ENCODE measurements at places on chromosomes 11 and 22. TPM values are rescaled to one million over a fixed set of nuclear protein-coding genes. Genes with fewer than 3 reads are reported as not detected.

- H3K36me3 ChIP-seq = no peaks in the 10 kb centered on the region
- no peak overlapping the region for H3K27ac ChIP-seq
- DNase-seq = no peak
Observed at GRCh38 chr22:32574958-32575910, 100.6 kb downstream of the FBXO7 start.

GRCh38 chr22:41305646-41306045 is 4.3 kb downstream of the ZC3H7B start:
- H3K27me3 ChIP-seq = no peaks in the 10 kb centered on the region
- no peaks in the 10 kb centered on the region for H3K36me3 ChIP-seq
- DNase-seq = no peak
- H3K27ac ChIP-seq = peak overlapping the region; percentile 6

Gene TSSK2
- not detected for total RNA-seq

- H3K4me1 ChIP-seq = no peaks in the 10 kb centered on the region
- H3K36me3 ChIP-seq = no peaks in the 10 kb centered on the region
- H3K27me3 ChIP-seq = no peaks in the 10 kb centered on the region
- no peak overlapping the region for H3K4me3 ChIP-seq
Observed at GRCh38 chr22:31062566-31063230, 18.4 kb upstream of the SMTN start.

DNA sequence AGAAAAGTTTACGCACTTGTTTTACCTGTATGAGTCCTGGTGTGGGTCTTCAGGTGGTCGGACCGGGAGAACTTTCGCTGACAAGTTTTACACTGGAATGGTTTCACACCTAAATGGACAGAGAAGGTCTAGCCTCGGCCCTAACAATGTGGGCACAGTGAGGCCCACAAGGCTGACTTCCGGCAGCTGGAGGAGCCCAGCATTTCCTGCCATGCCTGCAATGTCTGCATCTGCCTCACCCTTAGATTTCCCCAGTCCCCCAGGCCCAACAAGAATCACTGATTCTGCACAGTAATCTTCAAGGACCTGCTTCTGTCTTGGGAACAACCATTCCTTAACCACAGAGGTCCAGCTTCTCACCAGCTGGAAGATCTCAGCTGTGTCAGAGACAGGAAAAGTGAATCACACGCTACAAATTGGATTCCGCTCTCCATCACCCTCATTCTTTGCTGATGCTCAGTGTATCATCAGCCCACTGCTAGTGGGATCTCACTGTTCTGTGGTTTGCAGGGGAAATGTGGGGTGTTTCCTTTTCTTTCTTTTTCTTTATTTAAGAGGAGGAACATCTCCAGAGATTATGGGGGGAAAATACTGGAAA is 43.3 kb downstream of the WT1 start:
- no peak overlapping the region for H3K4me3 ChIP-seq
- no peaks in the 10 kb centered on the region for H3K36me3 ChIP-seq
- DNase-seq = no peak

DNA sequence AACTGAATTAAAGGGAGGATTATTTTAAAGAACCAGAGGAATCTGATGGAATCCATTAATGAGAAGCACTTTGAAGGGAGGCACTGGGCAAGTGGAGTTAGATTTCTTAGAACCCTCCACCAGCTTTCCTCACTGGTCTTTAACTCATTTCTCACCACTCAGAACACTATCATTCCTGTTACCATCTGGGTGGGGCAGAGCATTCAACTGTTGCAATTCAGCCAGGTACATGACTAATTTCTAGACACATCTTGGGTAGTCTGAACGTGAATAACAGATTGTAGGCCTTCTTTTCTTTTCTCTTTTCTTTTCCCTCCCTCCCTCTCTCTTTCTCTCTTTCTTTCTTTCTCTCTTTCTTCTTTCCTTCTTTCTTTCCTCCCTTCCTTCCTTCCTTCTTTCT is 15.5 kb upstream of the MMP1 start:
- no peak for DNase-seq
- no peaks in the 10 kb centered on the region for H3K27me3 ChIP-seq
- no peak overlapping the region for H3K27ac ChIP-seq
- H3K4me3 ChIP-seq = no peak overlapping the region
- no peaks in the 10 kb centered on the region for H3K36me3 ChIP-seq

DNA sequence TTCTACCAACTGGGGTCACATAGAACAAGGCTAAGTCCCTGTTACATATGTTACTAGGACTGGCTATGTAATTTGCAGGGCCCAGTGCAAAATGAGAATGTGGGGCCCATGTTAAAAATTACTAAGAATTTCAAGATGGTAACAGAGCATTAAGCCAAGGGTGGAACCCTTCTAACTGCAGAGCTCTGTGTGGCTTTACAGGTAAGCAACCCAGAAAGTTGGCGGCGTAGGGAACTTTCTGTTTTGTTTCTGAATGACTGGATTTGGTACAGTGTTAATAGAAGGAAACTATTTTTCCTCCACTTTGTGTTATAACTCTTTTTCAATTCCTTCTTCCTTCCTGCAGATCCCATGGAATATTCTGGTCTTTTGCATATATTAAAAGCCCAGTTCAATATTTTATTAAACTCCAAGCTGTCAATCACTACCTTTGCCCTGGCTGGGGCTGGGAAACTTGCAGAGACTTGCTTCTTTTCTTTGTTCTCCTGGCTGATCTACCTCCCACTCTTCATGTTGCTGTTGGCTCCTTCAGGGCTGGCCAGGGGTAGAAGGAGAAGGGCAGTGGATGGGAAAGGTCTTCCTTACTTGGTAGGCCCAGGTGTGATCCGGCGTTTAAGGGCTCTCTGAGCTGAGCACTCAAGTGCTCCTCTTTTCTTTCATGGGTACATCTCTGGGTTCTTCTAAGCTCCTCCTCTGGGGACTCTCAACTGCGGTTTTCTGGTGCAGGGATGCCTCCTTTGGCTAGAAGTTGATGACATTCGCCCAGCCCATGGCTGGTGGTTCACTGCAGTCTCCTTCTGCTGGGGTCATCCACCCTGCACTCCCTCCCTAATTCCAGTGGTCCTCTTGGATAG is 67.7 kb downstream of the SNX19 start:
- no peak overlapping the region for H3K27ac ChIP-seq
- no peaks in the 10 kb centered on the region for H3K36me3 ChIP-seq
- H3K4me1 ChIP-seq = no peaks in the 10 kb centered on the region
- no peak for DNase-seq
- no peaks in the 10 kb centered on the region for H3K27me3 ChIP-seq

DNA sequence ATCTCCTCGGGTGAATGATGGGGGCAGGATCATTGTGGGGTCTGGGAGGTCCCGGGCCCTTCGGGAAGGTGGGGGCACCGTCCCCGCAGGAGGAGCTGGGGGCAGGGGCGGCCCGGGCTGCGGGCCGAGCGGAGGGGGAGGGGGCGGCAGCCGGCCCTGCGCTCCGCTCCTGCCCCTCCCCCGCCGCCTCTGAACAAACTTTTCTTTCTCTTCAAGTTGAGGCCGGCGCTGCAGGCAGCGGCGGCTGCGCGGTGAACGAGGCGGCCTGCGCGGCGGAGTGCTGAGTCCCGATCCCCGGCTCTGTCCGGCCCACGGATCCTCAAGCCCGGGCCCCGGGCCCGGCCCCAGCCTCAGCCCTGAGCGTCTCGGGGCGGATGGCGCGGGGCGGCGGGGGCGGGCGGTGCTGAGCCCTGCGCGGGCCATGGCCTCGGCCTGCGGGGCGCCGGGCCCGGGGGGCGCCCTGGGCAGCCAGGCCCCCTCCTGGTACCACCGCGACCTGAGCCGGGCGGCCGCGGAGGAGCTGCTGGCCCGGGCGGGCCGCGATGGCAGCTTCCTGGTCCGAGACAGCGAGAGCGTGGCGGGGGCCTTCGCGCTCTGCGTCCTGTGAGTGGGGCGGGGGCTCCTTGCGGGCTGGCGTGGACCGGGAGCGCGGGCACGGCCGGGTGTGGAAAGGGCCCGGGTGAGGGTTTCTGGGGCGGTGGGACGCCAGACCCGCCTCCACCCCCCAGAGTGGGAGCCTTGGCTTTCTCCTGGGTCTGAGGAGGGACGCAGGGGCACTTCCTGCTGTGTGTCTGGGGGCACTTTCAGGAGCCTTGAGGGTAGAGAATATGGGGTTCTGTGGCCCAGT is at the start of gene INPPL1:
Gene INPPL1 (plus strand): TSS at position 204 of the 847 bp plus-strand sequence. CDS start 218 bp downstream, at position 422.
- no peaks in the 10 kb centered on the region for H3K4me1 ChIP-seq
- peak within 1 kb of the TSS; percentile 76 for H3K4me3 ChIP-seq
- no peaks in the 10 kb centered on the region for H3K27me3 ChIP-seq
- H3K36me3 ChIP-seq = peaks cover 1% of the 10 kb centered on the region
- H3K27ac ChIP-seq = peak within 1 kb of the TSS; percentile 97

DNA sequence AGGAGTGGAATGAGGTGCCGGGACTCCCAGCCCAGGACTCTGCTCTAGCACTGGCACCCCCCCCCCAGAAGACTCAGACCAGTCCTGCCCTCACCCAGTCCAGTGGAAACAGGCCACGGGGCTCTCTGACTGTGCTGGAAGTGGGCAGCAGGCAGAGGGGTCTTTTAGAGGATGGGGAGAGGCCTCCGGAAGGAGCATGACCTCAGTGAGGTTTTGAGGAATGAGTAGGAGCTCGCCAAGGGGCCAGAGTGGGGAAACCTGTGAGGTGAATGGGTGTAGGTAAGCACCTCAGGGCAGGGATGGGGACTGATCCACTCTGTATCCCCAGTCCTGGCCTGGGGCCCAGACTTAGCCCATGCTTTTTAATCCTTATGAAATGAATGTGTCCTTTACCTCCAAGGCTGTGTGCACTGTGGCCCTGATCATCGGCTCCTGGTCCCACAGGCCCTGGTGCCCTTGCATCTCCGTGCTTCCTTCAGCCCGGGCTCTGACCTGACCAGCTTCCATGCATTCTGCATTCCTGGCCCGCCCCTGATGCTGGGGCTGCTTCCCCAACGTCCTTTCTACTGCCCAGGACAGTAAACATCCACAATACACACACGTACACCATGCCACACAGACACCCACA is 24.4 kb upstream of the RFPL3 start:
- no peak overlapping the region for H3K4me3 ChIP-seq
- H3K36me3 ChIP-seq = no peaks in the 10 kb centered on the region
- no peaks in the 10 kb centered on the region for H3K27me3 ChIP-seq
- H3K27ac ChIP-seq = no peak overlapping the region
- no peak for DNase-seq

Gene DCDC1
- 1.1 TPM for total RNA-seq

GRCh38 chr22:49567899-49568750 is 259.5 kb downstream of the BRD1 start:
- no peaks in the 10 kb centered on the region for H3K27me3 ChIP-seq
- DNase-seq = no peak
- no peak overlapping the region for H3K27ac ChIP-seq
- H3K4me1 ChIP-seq = no peaks in the 10 kb centered on the region
- no peaks in the 10 kb centered on the region for H3K36me3 ChIP-seq

GRCh38 chr22:31055117-31055634 is 25.9 kb upstream of the SMTN start:
- H3K4me1 ChIP-seq = no peaks in the 10 kb centered on the region
- H3K36me3 ChIP-seq = no peaks in the 10 kb centered on the region
- no peak for DNase-seq
- no peak overlapping the region for H3K4me3 ChIP-seq

- H3K4me1 ChIP-seq = no peaks in the 10 kb centered on the region
- H3K27me3 ChIP-seq = no peaks in the 10 kb centered on the region
- H3K36me3 ChIP-seq = peaks cover 11% of the 10 kb centered on the region
Observed at GRCh38 chr22:47144791-47145425, 382.5 kb downstream of the TBC1D22A start.

GRCh38 chr22:45757068-45757467 is 85.4 kb downstream of the ATXN10 start:
- no peaks in the 10 kb centered on the region for H3K36me3 ChIP-seq
- no peaks in the 10 kb centered on the region for H3K27me3 ChIP-seq
- H3K4me1 ChIP-seq = no peaks in the 10 kb centered on the region
- H3K27ac ChIP-seq = peak overlapping the region; percentile 7

- no peaks in the 10 kb centered on the region for H3K36me3 ChIP-seq
- no peak overlapping the region for H3K4me3 ChIP-seq
- H3K4me1 ChIP-seq = peaks cover 32% of the 10 kb centered on the region
- peak; percentile 52 for DNase-seq
Observed at GRCh38 chr11:63510360-63511047, 4.6 kb downstream of the LGALS12 start.

Gene KRTAP5-10
- not detected for total RNA-seq

Gene FOLR2
- 34.1 TPM for total RNA-seq

GRCh38 chr11:10778217-10778970 is 27.3 kb downstream of the CTR9 start:
- H3K27ac ChIP-seq = no peak overlapping the region
- H3K36me3 ChIP-seq = peaks cover 35% of the 10 kb centered on the region
- peak; percentile 18 for DNase-seq
- H3K27me3 ChIP-seq = no peaks in the 10 kb centered on the region
- no peaks in the 10 kb centered on the region for H3K4me1 ChIP-seq

Gene TBX1
- total RNA-seq = 1.7 TPM

GRCh38 chr11:62552485-62553079 is 6.0 kb upstream of the AHNAK start:
- peaks cover 12% of the 10 kb centered on the region for H3K4me1 ChIP-seq
- H3K36me3 ChIP-seq = no peaks in the 10 kb centered on the region
- H3K27ac ChIP-seq = peak overlapping the region; percentile 96

Gene OR5L1
- total RNA-seq = not detected

Gene LTO1
- 22.5 TPM for total RNA-seq

Data from tibial nerve (tissue), 4 donors.